CD8-positive, alpha-beta memory T cell (primary cell): ENCODE measurements at places on chromosomes 2 and 18. TPM values are rescaled to one million over a fixed set of nuclear protein-coding genes. Genes with fewer than 3 reads are reported as not detected.

Gene ATP8B1
- not detected for total RNA-seq

DNA sequence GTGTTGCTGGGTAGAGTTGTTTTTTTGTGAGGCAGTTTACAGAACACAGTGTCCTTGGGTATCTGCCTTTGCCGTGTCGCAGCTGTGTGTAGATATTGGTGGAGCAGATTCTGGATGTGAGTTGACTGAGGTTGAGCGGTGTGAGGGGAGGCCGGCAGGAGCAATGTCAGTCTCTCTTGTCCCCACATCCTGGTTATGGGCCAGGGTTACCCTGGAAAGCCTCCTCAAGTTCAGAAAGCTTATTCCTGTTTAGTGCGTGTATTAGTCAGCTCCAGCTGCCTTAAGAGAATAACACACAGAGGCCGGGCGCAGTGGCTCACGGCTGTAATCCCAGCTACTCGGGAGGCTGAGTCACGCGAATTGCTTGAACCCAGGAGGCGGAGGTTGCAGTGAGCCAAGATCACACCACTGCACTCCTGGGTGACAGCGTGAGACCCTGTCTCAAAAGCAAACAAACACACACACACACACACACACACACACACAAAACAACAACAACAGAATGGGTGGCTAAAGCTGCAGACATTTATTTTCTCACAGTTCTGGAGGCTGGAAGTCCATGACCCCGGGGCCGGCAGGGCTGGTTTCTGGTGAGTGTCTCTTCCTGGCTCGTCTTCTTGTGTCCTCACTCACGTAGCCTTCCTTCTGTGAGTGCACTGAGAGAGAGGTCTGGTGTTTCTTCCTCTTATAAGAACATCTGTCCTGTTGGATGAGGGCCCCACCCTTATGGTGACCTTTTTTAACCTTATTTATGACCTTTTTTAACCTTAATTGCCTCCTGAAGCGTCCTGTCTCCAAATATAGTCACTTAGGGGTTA is 5.1 kb downstream of the NCK2 start:
- H3K4me1 ChIP-seq, result peaks cover 82% of the 10 kb centered on the region
- H3K4me3 ChIP-seq, result peak overlapping the region; percentile 39
- DNase-seq, result no peak
- no peaks in the 10 kb centered on the region for H3K27me3 ChIP-seq
- H3K36me3 ChIP-seq, result no peaks in the 10 kb centered on the region
- H3K27ac ChIP-seq, result peak overlapping the region; percentile 22

- H3K27ac ChIP-seq, result peak overlapping the region; percentile 90
- peak; percentile 65 for DNase-seq
- H3K36me3 ChIP-seq, result peaks cover 10% of the 10 kb centered on the region
- H3K4me1 ChIP-seq, result peaks cover 39% of the 10 kb centered on the region
- peak overlapping the region; percentile 42 for H3K4me3 ChIP-seq
Observed at GRCh38 chr2:9473985-9474360, 378 bp upstream of the IAH1 start.

DNA sequence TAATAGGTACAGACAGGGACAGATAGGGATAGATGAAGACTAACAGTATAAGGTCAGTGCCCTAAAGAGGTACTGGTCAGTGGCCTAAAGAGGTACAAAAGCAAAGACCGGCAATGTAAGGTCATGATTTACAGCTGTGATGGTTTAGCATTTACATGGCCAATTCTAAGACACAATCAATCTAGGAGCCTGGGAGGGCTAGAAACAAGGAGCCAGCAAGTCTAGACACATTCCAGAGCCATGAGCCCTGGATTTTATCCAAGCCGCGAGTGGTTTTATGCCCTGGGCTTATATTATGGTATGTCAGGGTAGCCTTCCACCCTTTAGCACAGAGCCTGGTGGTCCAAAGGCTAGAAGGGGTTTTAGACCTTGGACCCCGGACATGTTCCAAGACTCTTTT is 124.2 kb downstream of the CBLN2 start:
- H3K27ac ChIP-seq, result no peak overlapping the region
- H3K27me3 ChIP-seq, result no peaks in the 10 kb centered on the region
- no peak for DNase-seq
- H3K4me3 ChIP-seq, result no peak overlapping the region
- H3K4me1 ChIP-seq, result no peaks in the 10 kb centered on the region

Gene HOXD3
- not detected for total RNA-seq
